ENCODE measurements at places on chromosomes 6 and 20.

- peak; percentile 87 for DNase-seq
Measured at GRCh38 chr20:32652739-32653526, 20.8 kb downstream of the C20orf203 start.

GRCh38 chr6:108068618-108069017, 5.9 kb downstream of the OSTM1 start:
- no peak for DNase-seq

DNA sequence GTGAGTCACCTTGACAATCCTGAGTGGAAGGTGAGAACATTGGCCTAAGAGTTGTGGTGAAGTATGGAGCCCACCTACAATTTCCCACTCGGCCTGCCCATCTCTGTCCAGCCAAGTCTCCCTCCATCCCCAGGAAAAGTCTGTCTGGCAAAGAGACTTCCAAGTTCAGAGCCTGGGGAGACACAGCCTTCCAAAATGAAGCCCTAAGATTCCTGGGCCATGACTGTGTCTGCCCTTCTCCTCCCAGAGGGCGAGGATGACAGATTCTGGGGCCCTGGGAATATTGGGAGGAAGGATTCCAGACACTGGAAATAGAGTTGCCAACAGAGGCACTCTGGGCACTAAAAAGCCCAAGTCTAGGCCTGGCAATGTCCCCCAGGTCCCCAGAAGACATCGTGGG, 176.8 kb downstream of the NFATC2 start:
- no peak for DNase-seq

DNA sequence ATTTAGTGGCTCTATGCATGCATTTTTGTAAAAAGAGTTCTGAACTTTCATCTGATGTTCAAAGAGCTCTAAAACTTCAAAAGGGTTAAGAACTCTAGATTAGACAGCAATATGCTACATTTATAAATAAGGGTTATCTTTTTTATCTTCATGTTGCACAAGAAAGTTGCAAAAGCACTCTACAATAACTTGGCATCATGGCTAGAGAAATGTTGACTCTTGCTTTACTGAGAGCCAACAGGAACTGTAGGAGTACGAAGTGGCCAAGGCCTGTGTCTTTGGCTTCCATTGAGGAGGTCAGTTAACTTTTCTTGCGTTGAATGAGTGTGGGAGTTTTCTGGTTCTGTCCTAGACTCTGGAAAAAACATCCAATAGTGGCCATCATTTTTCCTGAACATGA, 516.9 kb downstream of the TFAP2B start:
- no peak for DNase-seq

DNA sequence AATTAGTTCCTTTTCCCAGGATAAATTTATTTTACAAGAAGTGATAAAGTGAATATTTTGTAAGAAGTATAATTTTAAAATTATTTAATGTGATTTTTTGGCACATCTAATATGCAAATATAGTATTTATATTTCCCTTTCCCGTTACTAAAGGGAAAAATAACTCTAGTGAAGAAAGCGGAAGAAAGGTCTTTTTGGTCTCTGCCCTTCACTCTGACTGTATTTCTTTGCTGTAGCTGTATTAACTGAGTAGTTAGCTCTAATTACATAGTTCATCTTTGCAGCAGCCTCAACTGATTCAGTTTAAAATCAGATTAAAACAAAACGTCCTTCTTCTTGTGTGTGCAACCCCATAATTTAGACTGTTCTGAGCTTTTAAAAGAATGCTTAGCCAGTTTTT, 57.4 kb upstream of the RNF144B start:
- no peak for DNase-seq

GRCh38 chr6:37698264-37699137, 818 bp upstream of the MDGA1 start:
- DNase-seq = peak; percentile 87

DNA sequence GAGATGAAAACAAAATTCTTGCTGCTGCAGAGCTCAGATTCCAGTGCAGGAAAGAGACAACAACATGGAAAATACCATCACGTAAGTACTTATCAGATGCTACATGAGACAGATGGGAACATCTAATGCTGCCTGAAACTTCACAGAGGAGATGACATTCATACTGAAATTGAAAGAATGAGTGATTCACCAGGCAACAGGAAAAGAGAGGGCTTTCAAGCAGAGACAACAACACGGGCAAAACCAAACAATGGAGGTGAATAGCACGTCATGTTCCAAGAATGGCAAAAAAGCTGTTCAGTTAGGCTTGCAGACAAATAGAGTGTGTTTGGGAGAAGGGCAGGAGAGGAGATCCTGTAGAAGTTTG, 39.3 kb downstream of the GTF2H5 start:
- DNase-seq = no peak

- DNase-seq = no peak
Measured at GRCh38 chr20:9143926-9144325, 75.0 kb downstream of the PLCB4 start.

GRCh38 chr20:57263801-57264792, 2.3 kb downstream of the BMP7 start:
- DNase-seq = no peak

DNA sequence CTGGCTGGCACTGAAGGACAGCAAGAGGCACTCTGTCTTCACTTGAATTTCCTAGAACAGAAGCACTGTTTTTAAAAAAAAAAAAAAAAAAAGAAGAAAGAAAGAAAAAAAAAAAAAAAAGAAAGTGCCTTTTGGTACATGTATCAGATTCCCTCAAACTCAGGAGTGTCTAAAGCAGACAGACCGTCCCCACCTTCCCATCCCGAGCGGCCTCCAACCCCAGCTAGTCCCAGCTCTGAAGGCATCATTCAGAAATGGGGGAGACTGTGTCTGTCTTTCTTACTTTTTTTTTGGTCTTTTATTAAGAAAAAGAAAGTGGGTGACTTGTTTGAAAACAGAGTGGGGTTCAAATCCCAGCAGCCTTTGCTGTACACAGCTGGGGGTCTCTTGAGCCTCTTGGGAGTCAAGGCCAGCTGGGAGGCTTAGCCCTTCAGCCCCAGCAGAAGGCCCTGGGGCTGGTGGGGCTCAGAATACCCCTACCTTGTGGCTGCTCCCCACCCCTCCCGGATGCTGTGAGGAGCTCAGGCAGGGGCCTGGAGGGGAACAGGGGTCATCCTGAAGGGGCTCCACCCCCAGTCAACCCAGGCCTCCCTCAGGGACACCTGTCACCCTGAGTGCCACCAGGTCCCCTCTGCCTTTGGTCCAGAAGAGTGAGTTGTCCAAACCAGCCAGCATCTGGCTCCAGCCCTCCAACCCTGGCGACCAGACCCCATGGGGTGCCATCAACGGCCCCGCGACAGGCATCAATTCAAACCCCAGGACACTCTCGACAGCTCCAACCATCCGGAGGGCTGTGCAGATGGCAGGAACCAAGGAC, 128.3 kb downstream of the TAF4 start:
- DNase-seq = peak; percentile 5

DNA sequence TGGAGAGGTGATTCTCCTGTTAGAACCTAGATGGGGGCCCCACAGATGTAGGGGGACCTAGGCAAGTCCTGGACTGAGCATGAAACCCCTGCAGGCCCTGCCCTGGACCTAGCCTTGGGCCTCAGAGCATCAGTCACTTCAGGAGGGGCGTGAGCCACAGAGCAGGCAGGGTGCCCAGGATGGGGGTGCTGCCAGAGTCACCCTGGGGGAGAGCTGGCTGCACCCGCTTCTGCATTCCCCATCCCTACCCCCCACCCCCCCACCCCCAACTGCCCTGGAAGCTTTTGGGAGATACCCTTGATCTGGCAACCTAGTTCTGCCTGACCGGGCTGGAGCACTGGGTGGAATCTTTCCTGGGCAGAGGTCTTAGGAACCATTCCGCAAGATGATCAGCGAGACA, 125.6 kb downstream of the GRM4 start:
- DNase-seq = no peak

All from WERI-Rb-1 (cell line).